Activated CD4-positive, alpha-beta T cell treated with anti-CD3 and anti-CD28 coated beads, Interleukin-2, amount 10 ng/mL, durations not matched to agents 24 days and 14 days (primary cell): ENCODE measurements at places on chromosomes 1 and 21.
A peak's percentile ranks its signal among the peaks of the same experiment; 100 is the strongest.

GRCh38 chr1:116246174-116246573 is 126.9 kb upstream of the ATP1A1 start:
- no peak for DNase-seq

DNA sequence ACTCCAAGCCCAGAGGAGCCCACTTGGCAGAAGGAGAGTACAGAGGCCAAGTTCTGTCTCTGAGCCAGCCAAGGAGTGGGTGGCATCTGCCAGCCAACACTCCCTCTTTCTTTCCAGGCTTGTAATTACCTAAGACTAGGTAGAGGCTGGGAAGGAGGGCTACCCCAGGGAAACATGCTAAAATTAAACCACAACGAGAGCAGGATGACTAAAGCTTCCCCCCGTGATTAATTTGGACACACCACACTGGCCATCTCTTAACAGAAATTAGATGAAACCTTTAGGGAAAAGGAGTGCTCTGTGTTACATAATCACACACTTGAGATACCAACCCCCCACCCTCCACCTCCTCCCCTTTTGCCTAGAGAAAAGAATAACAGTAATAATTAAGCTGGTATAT is 102.1 kb upstream of the ZC3H12A start:
- no peak for DNase-seq

DNA sequence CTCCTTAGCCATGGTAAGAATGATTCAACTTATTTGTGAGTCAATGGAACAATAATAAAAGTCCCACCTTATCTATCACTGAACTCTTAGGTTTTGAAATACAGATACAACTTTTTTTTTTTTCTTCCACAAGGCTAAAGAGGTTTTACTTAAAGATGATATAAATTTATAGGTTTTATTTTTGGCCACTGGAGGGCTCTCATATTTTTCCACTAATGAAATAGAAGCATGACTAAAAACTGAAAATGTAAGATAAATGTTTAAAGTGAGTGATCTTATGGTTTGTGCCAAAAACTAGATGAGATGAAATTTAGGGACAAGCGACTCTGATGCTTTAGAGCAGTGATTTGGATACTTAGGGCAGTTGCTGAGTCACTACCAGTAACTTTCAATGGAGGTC is 499.0 kb downstream of the NUF2 start:
- DNase-seq = no peak

GRCh38 chr1:166920561-166921475 is 44.8 kb upstream of the TADA1 start:
- no peak for DNase-seq

- no peak for DNase-seq
Measured at GRCh38 chr1:85330214-85330631, 53.8 kb upstream of the BCL10 start.

GRCh38 chr1:91135799-91136198 is 114.0 kb upstream of the ZNF644 start:
- DNase-seq = no peak

GRCh38 chr1:63918418-63918945 is 144.7 kb downstream of the ROR1 start:
- no peak for DNase-seq

DNA sequence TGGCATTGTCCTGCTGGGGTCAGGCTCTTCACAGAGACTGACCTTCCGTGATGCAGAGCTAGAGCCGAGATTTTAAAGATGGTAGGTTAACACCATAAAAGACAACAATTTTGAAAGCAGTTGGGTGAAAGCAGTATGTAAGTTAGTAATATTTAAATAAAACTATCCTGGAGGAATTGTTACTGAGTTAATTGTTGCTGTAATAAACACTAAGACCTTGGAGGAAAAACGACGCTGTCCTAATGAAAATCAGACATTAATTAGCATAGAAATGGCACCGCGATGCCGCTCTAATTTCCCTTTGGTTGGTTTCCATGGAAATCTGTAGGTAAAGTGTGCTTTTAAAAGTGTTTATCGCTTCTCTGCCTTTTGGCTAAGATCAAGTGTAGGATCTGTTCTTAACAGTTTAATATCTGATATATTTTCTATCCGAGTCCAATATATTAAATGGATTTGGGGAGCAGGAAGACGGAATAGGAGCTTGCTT is 745 bp upstream of the ANP32E start:
- no peak for DNase-seq

DNA sequence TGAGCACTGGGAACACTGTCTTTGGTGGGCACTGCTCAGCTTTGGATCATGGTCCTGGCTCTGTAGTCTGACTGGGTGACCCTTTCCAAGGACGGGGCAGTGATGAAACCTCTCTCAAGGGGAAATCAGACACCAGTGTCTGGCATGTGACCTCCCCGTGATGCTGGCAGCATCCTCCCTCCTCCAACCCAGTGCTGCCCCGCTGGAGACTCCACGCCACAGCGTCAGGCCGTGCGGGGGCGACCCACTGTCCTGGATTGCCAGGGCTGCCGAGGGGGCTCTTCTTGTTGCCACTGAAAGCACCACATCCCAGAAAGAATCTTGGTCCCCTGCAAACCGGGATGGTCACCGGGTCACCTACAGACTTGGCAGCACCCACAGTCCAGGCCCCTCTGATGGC is 146.4 kb upstream of the ARHGEF16 start:
- no peak for DNase-seq

DNA sequence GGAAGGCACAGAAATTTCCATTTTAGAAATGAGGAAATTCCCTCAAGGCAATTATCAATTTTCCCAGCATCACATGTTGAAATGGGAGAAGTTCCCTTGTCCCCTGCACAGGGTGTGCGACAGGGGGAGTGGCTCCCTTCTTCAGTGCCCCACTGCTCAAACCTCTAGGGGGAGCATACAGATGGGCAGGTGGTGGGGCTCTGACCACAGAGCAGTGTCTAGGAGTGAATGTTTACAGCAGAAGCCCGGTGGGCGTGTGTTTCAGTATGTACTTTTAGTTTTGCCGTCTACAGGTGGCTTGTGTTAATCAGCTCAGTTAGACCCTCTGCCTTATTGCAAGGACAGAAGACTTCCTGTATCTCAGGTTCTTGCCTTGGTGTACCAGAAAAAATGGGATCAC is 493.7 kb upstream of the PLXNA2 start:
- no peak for DNase-seq

- DNase-seq = no peak
Measured at GRCh38 chr1:60160141-60160540, 86.6 kb upstream of the C1orf87 start.

DNA sequence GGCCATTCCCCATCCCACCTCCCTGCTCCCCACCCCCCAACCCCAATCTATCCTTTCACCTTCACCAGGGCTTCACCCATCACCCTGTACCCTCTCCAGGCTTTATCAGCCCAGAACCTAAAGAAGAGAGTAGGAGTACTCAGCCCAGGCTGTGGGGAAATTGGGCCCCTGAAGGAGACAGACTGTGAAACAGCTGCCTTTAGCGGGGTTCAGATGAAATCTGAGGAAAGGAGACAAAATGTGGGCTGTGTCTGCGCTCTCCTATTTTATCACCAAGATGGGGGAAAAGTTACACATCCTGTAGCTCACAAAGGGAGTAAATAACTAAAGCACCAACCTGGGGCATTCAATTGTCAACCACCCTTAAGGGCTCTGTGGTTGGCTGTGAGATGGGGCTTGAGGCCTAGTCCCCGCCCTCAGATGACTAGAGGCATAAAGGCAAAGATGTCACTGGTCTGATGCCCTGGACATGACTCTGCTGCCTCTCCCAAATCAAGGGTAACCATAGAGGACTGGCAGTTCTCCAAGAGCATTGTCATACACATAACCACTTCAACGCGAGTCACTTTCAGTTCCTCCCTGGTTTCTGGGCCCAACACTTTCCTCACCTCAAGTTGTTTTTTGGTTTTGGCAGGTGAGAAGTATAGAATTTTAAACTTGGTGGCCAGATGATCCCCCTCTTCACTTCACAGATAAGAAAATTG is 30.0 kb downstream of the SLC27A3 start:
- peak; percentile 87 for DNase-seq

DNA sequence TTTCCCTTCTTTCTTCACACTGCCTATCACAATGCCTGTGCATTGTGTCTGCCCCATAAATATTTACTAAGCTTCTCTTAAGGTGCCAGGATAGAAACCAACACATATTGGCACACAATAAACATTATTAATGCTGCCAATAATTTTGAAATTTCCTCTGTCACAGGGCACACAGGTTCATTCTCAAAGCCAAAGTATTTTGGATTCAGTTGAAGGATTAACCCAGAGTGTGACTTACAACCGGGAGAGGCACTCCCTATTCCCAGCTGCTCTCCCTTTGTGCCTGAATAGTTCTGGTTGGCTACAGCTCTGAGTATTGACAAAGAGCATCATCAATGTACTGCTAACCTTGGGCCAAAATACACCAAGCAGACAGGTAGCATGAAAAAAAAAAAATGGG is 46.6 kb upstream of the ATP1A1 start:
- DNase-seq = no peak

- DNase-seq = no peak
Measured at GRCh38 chr1:169451218-169451824, 24.0 kb upstream of the CCDC181 start.

- DNase-seq = no peak
Measured at GRCh38 chr1:204092632-204093420, 19.9 kb downstream of the SOX13 start.

- DNase-seq = no peak
Measured at GRCh38 chr1:214954617-214954949, 128.0 kb upstream of the KCNK2 start.

DNA sequence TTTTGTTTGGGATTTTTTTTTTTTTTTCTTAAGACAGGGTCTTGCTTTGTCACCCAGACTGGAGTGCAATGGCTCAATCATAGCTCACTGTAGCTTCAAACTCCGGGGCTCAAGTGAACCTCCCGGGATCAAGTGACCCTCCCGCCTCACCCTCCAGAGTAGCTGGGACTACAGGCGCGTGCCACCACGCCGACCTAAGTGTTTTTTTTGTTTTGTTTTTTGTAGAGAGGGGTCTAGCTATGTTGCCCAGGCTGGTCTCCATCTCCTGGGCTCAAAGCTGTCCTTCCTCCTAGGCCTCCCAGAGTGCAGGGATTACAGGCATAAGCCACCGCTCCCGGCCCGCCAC is 776 bp downstream of the HLCS start:
- no peak for DNase-seq

- no peak for DNase-seq
Measured at GRCh38 chr1:100950337-100950736, 54.4 kb downstream of the SLC30A7 start.

GRCh38 chr21:43865540-43866259 is 677 bp downstream of the AGPAT3 start:
- DNase-seq = peak; percentile 92

- DNase-seq = no peak
Measured at GRCh38 chr1:58919226-58919958, 135.5 kb upstream of the JUN start.

DNA sequence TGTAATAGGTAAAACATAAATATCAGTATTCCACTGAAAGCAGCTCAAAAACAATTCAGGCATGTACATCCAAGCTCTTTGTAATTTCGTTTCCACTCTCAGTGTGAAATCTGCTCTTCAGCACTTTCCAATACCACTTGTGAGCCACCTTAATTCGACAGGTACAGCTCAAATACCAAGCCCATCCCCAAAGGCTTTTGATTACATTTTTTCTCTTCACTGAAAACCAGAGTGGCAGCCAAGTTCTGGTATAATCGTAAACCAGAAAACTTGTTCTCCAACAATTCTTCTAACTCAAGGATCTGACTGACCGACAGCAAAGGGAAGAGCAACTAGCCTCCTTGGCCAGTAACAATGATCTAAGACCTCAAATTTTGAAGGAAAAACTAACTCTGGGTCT is 36.8 kb downstream of the FBXO42 start:
- no peak for DNase-seq

GRCh38 chr1:164673584-164674214 is 114.7 kb downstream of the PBX1 start:
- no peak for DNase-seq

DNA sequence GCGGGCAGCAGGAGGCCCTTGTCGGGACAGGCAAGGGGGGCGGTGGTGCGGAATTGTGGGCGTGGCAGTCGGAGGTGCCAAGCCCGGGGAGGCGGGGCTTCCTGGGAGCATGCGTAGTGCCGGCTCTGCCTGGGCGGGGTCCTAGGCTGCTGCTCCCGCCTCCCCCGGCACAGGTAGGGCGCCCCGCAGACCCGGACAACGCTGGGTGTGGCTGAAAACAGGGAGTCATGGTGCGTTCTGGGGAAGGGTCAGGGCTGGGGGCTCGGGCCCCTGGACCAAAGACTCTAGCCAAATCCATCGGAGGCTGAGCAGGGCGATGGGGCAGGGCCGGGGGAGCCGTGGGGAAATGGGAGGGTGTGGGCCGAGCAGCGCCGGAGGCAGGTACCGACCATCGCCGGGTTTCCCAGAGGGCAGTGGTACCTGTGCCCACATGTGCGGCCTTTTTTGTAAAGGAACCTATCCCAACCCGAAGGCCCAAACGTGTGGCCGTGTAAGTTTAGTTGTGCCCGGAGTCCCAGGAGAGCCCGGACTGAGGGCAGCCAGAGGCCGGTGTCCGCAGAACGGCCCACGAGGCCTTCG is 231.9 kb downstream of the SDCCAG8 start:
- peak; percentile 62 for DNase-seq

- DNase-seq = peak; percentile 28
Measured at GRCh38 chr1:85654066-85654782, 54.0 kb downstream of the ZNHIT6 start.

- DNase-seq = peak; percentile 79
Measured at GRCh38 chr1:202165267-202165941, 5.0 kb upstream of the PTPN7 start.

DNA sequence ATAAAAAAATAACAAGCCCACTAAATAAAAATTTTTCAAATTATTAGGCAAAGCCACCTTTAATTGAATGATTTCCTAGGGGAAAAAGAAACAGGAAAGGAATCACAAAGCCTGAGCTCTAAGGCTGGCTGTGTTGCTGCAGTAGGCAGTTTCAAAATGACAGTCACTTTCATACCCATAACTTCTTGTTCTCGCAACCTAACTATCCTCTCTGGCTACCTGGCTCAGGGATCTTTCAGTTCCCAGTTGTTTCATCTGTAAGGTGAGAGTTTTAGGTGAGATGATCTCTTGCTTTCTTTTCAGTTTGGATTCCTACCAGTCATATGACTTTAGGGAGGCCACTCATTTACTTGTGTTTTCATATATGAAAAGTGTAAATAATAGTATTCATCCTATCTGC is 226.1 kb downstream of the ASTN1 start:
- DNase-seq = no peak

DNA sequence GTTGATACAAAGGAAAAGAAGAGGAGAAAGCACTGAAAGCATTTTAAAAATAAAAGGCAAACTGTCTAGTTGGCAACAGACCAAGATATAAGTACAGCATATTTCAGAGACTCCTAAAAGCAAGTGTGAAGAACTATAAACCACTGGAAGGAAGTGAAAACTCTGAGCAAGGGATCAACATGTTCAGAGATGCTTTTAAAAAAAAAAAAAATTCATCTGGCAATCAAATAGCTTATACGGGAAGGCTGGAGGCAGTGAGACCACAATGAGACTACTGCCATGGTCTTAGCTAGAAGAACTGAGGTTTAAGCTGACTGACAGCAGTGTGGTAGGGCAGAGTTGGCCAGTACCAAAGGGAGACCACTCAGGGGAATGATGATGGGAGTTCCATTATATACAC is 124.3 kb downstream of the VAV3 start:
- no peak for DNase-seq
